ENCODE measurements at places on chromosomes 5 and 9.

- DNase-seq: no peak
Measured at GRCh38 chr9:86483496-86483895, 129.3 kb upstream of the TUT7 start.

- no peak for DNase-seq
Measured at GRCh38 chr5:128259607-128260021, 176.0 kb downstream of the SLC12A2 start.

- no peak for DNase-seq
Measured at GRCh38 chr5:161369022-161369421, 177.5 kb downstream of the GABRB2 start.

- peak; percentile 49 for DNase-seq
Measured at GRCh38 chr5:135718151-135718550, 116.3 kb upstream of the SLC25A48 start.

GRCh38 chr9:127132921-127133647 lies 10.6 kb upstream of the ANGPTL2 start:
- peak; percentile 59 for DNase-seq

DNA sequence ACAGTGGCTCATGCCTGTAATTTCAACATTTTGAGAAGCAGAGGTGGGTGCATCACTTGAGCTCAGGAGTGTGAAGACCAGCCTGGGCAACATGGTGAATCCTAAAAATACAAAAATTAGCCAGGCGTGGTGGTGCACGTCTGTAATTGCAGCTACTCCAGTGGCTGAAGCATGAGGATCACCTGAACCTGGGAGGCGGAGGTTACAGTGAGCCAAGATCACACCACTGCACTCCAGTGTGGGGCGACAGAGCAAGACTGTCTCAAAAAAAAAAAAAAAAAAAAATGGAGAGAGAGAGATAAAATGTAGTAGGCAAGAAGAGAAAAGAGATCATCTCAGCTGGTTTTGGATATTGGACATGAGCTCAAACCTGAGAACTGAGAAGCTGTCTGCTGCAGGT lies 23.7 kb upstream of the ZCCHC7 start:
- DNase-seq: no peak

GRCh38 chr5:107396351-107396690 lies 274.4 kb downstream of the EFNA5 start:
- no peak for DNase-seq

DNA sequence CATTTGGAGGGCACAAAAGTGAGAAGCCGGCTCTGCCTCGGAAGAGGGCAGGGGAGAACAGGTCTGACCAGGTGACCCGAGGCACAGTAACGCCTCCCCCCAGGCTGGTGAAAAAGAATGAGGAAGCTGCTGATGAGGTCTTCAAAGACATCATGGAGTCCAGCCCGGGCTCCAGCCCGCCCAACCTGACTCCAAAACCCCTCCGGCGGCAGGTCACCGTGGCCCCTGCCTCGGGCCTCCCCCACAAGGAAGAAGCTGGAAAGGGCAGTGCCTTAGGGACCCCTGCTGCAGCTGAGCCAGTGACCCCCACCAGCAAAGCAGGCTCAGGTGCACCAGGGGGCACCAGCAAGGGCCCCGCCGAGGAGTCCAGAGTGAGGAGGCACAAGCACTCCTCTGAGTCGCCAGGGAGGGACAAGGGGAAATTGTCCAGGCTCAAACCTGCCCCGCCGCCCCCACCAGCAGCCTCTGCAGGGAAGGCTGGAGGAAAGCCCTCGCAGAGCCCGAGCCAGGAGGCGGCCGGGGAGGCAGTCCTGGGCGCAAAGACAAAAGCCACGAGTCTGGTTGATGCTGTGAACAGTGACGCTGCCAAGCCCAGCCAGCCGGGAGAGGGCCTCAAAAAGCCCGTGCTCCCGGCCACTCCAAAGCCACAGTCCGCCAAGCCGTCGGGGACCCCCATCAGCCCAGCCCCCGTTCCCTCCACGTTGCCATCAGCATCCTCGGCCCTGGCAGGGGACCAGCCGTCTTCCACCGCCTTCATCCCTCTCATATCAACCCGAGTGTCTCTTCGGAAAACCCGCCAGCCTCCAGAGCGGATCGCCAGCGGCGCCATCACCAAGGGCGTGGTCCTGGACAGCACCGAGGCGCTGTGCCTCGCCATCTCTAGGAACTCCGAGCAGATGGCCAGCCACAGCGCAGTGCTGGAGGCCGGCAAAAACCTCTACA lies 11.8 kb downstream of the QRFP start:
- no peak for DNase-seq

DNA sequence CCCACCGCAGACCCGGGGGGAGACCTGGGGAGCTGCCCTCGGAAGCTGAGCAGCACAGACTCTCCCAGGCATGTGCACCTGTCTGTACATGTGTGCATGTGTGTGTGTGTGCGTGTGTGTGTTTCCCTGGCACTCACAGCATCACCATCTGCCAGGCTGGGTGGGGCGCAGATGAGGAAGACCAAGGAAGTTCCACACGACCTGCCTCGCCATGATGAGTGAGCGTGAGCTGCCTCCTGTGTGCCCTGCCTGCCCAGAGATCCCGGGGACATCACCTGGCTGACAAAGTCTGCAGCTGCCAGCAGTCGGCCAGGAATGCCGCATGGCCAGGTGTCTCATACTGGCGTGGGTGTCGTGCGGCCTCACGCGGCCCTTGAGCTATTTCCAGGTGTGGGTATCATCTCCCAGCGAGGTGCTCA lies 4.0 kb upstream of the GPSM1 start:
- no peak for DNase-seq

- DNase-seq: no peak
Measured at GRCh38 chr9:70020217-70020616, 23.4 kb upstream of the MAMDC2 start.

DNA sequence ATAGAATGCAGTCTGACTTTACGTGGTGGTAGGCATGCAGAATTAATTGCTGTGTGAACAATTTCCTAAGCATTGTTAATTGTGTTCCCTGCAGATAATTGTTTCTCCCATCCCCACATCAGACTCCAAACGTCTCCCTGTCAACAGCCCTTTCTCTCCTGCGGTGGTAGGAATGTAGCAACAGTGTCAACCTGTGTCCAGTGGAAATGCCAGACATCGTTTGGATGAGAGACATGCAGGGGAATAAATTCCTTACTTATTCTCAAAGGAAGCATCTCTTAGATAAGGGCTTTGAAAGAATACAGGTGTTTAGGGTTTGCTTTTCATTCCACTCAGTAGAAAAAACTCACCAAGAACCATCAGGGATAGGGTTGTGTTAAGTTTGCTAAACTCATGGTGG lies 245.3 kb upstream of the WWC1 start:
- no peak for DNase-seq

GRCh38 chr5:36392818-36393217 lies 91.1 kb upstream of the RANBP3L start:
- no peak for DNase-seq

- DNase-seq: no peak
Measured at GRCh38 chr5:138351517-138351916, 968 bp upstream of the KDM3B start.

GRCh38 chr5:2806176-2806575 lies 54.7 kb upstream of the IRX2 start:
- DNase-seq: no peak

DNA sequence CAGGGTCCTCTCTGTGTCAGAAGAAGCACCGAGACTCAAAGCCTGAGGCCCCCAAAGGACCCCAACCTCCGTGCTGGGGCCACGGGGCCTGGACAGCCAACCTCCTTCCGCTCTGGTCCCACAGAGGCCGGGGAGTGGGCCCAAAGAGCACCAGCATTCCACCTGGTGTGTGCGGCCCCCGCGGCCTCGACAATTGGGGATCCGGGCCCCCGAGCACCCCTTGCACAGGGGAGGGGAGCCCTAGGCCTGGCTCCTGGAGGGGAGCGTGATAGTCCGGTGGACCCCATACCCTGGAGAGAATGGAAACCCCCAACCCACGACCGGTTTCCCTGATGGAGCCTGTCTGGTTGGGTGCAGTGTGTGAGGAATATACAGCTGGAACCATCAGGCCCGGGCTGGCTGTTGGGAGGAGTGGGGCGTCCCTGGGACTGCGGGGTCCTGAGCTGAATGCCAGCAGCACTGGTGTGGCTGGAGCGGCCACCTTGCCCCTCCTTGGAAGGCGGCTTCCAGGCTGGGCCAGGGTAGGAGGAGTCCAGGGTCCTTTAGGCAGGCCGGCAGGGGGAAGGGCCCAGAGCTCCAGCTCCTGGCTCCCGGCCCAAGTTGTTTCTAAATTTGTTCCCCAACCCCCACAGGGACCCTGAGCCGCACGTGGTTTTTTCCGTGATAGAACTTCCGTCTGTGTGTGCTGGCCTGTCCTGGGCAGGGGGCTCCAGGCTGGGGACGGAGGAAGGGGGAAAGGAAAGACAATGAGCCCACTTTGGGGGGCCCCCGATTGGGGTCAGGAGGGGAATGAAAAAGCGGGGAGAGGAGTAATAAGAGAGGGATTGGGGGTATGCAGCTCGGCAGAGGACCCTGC lies 825 bp upstream of the TOR4A start:
- no peak for DNase-seq

- DNase-seq: no peak
Measured at GRCh38 chr9:132641216-132641615, 28.6 kb downstream of the DDX31 start.

GRCh38 chr9:26748449-26749058 lies 144.0 kb downstream of the CAAP1 start:
- DNase-seq: no peak

GRCh38 chr5:147906326-147907095 lies at the start of gene C5orf46:
C5orf46 (minus strand) TSS chr5:147906538; CDS start chr5:147906501, 37 bp downstream.
- DNase-seq: no peak

DNA sequence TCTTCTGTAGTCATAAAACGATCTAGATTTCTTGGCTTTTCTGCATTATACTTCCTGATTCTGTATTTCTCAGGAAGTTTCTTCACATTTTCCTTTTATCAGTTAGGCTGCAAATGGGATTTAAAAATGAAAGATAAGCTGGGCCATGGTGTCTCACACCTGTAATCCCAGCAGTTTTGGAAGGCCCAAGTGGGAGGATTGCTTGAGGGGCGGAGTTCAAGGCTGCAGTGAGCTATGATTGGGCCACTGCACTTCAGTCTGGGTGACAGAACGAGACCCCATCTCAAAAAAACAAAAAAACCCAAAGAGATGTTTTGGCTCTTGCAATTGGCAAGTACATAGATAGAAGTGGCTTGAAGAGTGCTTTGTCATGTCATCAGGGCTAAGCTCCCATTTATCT lies 26.2 kb upstream of the APC start:
- DNase-seq: no peak

- DNase-seq: no peak
Measured at GRCh38 chr5:101991486-101991885, 304.6 kb downstream of the SLCO4C1 start.

Measured in mesenteric fat pad (tissue), 1 donor.